Spinal cord (tissue), 10 donors: ENCODE measurements at places on chromosomes 12 and 14.

DNA sequence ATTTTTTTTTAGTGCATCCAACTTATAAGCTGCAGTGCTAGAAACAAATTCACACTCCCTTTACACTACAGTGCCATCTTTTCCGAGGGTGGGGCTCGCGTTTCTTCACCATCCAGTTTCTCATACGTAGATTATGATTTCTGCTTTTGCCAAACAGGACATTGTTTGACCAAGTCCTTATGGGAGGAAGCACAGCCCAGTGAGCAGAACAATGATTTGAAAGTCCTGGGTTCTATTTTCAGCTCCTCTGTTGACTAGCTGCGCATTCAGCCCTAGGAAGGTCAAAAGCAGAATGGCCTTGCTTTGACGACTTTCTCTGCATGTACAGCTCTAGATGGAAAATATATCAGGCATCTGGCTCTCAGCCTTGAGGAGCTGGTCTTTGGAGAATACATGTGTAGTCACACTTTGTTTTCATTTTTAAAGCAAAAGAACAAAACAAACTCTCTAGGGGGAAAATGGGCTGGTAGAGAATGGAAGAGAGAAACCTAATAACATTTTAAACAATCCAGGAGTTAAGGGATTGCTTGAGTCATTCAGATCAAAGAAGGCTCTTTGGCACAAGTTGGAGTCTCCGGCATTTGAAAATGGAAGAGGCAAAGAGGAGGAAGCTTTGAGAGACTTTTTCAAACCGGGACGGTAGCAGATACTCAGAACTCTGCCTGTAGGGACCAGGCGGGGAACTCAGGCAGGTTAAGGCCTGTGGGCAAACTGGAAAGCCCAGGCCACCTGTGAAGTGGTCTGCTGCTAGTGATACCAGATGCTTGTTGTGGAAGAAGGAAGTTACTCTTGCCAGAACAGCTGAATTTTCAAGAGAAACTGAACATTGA is 257.3 kb upstream of the PLEKHG7 start:
- no peak for DNase-seq

- no peak for DNase-seq
These were observed 691.4 kb upstream of the TBX3 start for GRCh38 chr12:115375186-115375991.

- DNase-seq = no peak
These were observed 114.2 kb downstream of the BRMS1L start for GRCh38 chr14:35940291-35940690.

DNA sequence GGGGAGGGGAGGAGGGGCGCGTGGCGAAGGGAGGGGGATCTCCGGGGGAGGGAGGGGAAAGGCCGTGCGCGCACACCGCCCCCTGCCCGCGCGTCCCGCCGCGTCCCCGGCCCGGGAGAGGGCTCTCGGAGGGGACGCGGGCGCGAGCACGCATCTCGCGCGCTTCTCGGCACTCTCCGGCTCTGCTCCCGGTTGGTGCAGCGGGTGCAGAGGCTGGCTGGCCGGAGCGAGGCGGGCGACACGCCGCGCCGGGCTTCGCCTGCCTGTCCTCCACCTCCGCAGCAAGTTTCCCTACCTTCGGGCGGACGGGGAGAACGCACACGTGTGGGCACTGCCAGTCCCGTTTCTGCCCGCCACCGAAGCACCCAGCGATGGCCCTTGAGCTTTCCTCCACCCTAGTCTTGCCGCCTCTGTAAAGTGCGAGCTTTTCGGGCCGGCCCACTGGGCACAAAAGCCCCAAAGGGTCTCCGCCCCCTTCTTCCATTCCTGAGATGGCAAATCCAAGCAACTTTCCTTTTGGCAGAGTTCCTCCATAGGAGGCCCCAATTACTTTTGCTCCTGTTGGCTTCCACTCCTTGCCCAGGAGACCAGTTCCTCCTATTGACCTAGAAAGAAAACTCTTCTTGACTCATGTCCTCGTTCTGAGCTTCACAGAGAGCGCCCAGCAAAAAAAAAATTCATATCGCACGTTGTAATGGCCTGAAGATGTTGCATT is 363 bp upstream of the CSAD start:
- DNase-seq = no peak

DNA sequence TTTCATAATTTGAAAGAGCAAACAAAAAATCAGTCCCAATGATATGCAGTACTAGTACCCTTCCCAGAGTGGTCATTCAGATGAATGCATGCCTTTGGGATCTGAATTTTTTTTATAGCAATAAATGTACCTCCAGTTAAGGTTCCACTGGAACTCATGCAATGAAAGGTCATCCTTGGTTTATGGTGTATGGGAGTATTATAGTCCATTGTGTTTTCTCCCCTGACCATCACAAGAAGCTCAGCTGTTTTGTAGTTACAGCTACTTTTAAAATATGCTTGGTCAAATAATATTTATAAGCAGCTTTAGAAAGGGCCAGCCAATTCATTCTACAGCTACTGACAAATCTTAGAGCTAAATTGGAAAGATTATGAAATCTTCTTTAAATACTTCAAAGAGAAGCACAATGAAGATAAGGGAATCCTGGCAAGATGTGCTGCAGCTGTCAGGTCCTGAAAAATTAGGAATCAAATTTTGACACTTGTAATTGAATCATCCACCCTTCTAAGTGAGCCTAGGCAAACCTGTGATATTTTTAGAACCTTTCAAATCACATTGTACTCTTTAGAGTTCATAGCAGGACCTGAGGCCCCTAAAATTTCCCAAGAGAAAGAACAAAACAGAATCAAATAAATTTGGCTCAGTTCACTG is 46.5 kb downstream of the IFT81 start:
- no peak for DNase-seq

DNA sequence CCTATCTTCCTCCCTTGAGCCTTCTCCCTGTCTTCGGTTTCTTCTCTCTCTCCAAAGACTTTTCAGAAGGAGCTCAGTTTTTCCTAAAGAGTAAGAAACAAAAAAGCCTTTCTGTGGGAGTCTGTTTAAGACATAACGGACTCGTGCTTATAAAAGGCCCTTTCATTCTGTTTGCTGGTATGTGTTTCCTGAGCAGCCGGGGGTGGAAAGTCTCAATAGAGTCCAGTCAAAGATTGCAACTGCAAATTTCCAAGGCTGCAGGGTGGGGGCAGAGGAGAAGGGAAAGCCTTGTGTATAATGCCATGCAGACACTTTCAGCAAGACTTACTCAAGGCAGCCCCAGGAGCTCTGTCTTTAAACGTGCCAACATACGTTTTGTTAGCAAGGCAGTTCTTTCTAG is 62.2 kb downstream of the GNG2 start:
- peak; percentile 49 for DNase-seq

- no peak for DNase-seq
These were observed 40.9 kb upstream of the LHX5 start for GRCh38 chr12:113512568-113512967.

DNA sequence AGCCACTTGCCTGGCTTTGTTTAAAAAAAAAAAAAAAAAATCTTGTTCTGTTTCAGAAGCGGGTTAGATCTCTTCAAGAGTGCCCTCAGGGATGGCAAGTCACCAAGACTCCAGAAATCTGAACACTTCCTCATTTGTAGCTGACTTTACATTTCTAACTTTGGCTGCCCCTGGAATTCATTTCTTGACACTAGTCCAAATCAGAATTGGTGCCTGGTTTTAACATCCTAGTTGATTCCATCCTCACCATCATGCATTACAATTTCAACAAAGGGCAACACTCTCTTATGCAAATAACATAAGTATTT is 295.5 kb downstream of the RMST start:
- no peak for DNase-seq

- no peak for DNase-seq
These were observed 164.2 kb downstream of the CALM1 start for GRCh38 chr14:90560991-90561390.

- DNase-seq = no peak
These were observed 16.2 kb downstream of the FBXO33 start for GRCh38 chr14:39416072-39416471.

- peak; percentile 48 for DNase-seq
These were observed 636 bp downstream of the ZFYVE21 start for GRCh38 chr14:103716091-103716801.

DNA sequence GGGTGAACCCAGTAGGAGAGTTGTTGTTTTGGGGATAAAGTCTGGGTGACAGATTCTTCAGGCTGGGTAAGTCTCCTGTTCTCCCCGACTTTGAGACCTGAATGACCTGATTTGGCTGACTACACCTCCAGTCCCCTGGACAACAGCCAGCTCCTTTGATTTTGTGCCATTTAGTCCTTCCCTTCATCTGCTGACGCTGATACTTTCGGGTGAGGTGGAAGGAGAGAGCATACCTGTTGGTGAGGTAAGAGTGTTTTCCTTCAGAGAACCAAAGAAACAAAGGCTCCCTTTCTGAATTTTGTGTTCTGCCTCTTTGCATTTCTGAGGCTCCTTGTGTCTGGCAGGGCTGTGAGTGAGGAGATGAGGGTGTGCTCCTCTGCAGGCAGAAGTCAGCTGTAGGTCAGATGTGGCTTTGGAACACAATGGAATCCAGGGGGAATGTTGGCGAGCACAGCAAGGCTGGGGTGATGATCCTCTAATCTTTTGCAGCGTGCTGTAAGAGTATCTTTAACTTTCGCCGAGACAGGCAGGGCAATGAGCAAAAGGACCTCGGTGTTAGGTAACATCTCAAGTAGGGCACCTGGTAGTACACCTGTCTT is 12.1 kb downstream of the ETV6 start:
- no peak for DNase-seq

DNA sequence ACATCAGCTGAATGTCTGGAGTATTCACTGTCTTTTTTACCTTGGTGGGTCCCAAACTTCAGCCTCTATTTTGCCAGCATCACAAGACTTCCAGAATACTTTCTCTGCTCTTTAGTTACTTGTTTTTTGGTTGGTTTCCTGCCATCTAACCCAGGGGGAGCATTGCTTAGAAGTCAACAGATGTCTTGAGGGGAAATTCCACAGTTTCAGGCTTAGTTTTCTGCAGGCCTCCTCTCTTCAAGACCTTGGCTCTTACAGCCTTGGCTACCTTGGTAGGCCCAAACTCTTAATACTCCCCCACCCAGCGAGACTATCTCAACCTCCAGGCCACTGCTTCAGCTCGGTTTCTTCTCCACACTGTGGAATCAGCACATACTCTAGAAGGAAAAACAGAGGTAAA is 41.7 kb downstream of the NEDD1 start:
- DNase-seq = no peak

- DNase-seq = no peak
These were observed 31.3 kb upstream of the ATF1 start for GRCh38 chr12:50732591-50732990.

- peak; percentile 63 for DNase-seq
These were observed 494 bp downstream of the GCH1 start for GRCh38 chr14:54902143-54902520.

- no peak for DNase-seq
These were observed 9.6 kb downstream of the PFKM start for GRCh38 chr12:48128800-48129199.

- DNase-seq = no peak
These were observed 10.6 kb downstream of the TMEM121 start for GRCh38 chr14:105536691-105537579.

GRCh38 chr14:69615121-69615495 is 3.7 kb downstream of the SUSD6 start:
- DNase-seq = no peak

GRCh38 chr12:4024701-4025100 is 151.5 kb upstream of the PARP11 start:
- no peak for DNase-seq

GRCh38 chr14:106508216-106508615 is 981.8 kb downstream of the TMEM121 start:
- no peak for DNase-seq

GRCh38 chr12:12899530-12900380 is 8.4 kb downstream of the GPRC5A start:
- peak; percentile 18 for DNase-seq

DNA sequence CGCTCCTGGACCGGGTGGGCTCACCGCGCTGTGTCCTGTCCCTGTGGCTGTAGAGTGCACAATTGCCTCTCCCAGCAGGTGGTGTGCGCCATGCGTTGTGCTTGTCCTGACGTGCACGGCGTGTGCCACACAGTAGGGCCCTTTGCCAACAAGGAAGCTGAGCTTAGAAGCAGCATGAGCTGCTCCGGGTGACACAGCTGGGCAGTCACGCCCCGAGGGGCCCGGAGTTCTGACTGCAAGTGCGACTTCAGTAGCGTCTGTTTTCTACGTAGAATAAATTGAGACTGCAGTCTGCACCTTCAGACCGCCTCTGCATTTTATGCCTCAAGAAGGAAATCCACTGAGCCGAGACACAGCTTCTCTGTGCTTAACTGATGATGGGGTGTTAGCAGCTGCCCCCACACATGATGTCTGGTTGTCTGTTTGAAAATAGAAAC is 81.6 kb downstream of the ADGRD1 start:
- DNase-seq = no peak

DNA sequence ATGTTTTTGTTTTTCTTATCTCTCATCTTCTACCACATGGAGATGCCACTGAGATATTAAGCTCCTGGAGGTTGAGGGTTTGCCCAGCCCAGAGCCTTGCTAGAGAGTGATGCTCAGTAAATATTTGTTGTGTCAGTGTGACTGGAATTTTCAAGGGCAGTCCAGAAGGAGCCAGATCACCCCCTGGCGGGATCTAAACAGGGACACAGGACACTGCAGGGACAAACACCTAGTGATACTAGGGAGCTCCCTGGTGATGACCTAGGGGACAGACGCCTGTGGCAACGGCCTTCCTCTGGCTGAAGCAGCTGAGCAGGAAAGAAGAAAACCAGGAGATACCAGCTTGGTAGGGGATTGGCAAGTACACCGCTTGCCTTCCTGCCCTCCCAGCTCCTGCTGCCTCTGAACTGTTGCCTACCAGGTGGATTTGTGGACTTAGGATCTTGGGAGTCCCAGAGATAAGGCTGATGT is 714.4 kb upstream of the TBX3 start:
- no peak for DNase-seq

DNA sequence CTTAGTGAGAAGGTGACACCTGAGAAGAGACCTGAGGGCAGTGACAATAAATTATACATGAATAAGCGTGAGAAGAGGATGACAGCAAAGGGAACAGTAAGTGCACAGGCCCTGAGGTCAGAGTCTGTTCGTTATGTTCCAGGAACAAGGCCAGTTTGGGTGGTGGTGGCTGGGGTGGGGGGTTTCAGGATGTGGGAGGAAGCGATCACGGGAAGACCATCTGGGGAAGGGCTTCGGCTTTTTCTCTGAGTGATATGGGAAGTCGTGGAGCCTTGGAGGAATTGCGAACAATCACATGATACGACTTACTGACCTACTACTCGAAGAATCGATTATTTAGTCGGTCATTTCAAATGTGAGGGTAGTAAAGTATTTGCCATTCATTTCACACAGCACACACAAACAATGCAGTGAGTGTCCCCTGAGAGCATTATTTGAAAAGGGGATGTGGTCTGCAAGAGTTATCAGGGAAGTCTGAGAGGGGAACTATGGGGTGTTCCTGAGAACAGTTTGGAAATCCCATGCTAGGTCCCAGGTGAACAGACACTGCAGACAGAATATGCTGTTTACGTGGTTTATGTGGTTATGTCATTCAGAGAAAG is 94.7 kb downstream of the SLC38A1 start:
- no peak for DNase-seq
